ENCODE measurements at places on chromosomes 16 and 17.

- DNase-seq = no peak
Measured at GRCh38 chr16:83453977-83454376, 353.8 kb upstream of the HSBP1 start.

DNA sequence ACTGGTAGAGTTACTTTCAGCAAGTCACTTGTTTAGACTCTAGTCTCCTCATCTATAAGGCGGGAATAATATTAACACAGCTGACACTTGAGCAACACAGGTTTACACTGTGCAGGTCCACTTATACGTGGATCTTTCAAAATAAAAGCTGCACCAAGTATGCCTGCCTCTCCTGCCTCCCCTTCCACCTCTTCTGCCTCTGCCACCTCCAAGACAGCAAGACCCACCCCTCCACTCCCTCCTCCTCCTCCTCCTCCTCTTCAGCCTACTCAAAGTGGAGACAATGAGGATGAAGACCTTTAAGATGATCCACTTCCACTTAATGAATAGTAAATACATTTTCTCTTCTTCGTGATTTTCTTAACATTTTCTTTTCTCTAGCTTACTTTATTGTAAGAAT is 285.6 kb downstream of the FTO start:
- no peak for DNase-seq

- DNase-seq = no peak
Measured at GRCh38 chr17:40606548-40607353, 40.9 kb downstream of the SMARCE1 start.

DNA sequence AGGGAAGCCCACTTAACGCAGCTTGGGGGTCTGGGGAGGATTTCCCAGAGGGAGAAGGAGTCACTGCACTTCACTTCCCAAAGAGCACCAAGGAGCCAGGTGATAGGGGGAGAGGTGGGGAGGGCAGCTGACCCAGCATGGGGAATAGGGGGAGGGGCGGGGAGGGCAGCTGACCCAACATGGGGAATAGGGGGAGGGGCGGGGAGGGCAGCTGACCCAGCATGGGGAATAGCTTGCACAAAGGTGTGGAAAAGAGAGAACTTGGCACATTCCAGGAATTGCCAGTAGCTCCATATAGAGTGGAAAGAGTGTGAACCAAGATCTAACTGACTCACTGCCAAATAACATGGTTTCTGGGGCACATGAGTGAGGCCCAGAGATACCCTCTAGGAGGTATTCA is 110.3 kb downstream of the CCT6B start:
- DNase-seq = no peak

DNA sequence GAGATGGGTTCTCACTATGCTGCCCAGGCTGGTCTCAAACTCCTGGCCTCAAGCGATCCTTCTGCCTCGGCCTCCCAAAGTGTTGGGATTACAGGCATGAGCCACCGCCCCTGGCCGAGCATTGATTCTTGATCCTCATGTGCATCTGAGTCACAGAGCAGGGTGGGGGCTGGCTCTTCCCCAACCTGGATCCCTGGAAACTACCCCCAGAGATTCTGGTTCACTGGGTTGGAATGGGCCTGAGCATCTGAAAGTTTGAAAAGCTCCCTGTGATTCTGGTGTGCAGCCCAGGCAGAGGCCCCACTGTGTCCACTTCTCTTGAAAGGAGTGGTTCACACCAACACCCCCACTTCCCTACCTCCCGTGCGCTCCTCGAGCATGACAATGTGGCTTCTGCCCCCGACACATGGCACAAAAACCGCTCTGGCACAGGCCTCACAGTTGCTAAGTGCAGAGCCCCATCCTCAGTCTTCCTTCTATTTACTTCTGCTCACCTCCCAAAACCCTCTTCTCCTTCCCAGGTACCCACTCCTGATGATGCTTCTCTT is 4.6 kb downstream of the QPRT start:
- DNase-seq = no peak

- peak; percentile 60 for DNase-seq
Measured at GRCh38 chr17:58156839-58157803, 8.9 kb downstream of the OR4D1 start.
